ENCODE measurements at places on chromosomes 16 and 17.
A peak's percentile ranks its signal among the peaks of the same experiment; 100 is the strongest.

GRCh38 chr17:2484876-2485275, 26.8 kb downstream of the METTL16 start:
- DNase-seq: no peak

GRCh38 chr16:9056061-9056460, 35.4 kb upstream of the HAPSTR1 start:
- no peak for DNase-seq

- DNase-seq: no peak
These were observed 3.6 kb upstream of the UBE2I start for GRCh38 chr16:1305823-1306222.

DNA sequence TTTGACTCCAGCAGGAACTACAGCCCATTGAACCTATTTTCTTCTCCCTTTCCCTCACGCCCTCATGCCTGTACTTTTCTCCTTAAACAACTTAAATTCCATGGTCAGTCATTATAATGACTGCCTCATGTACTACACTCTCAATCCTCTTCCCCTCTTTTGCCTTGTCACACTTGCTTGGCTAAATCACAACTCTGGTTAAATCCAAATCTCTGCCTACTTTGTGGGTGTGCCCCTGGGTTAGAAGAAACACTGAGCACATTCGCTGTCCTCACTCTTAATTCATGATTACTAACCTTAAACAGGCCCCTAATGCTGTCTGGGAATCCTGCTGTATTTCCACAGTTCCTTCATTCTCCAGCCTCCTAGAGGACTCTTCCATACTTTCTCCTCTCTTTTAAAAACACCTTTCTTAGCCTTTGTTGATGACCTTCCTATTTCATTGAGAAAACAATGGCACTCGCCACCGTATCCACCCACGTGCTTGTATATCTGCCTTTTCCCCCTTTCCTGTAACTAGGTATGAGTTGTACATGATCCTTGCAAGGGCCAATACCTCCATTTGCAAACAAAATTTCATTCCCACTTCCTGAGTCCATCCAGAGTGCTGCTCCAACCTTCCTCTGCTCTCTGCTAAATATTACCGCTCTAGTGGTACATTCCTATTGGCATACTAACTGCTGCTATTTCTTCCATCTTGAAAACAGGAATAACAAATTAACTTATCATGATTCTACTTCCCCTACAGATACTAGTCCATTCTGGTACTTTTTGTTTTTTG, 28.9 kb downstream of the ZNRF1 start:
- no peak for DNase-seq

- DNase-seq: no peak
These were observed 32.6 kb downstream of the PMP22 start for GRCh38 chr17:15232517-15232915.

- DNase-seq: no peak
These were observed 27.7 kb downstream of the DHRS7C start for GRCh38 chr17:9763643-9764042.

DNA sequence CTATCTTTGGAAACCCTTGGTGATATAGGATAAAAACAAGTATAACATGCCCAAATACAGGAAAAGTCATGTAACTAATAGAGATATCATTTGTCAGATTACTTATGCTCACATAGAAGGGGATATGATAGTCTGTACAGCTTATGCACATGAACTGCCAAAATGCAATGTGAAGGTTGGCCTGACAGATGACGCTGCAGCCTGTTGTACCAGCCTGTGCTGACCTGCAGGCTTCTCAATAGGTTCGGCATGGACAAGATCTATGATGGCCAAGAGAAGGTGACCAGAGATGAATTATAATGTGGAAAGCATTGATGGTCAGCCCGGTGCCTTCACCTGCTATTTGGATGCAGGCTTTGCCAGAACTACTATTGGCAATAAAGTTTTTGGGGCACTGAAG, 12.7 kb downstream of the WFIKKN2 start:
- DNase-seq: no peak

GRCh38 chr16:16048904-16049582, 99.6 kb downstream of the ABCC1 start:
- DNase-seq: no peak

GRCh38 chr17:38918916-38919315, 6.5 kb upstream of the LASP1NB start:
- no peak for DNase-seq

- no peak for DNase-seq
These were observed 240.2 kb upstream of the C16orf82 start for GRCh38 chr16:26826500-26826899.

- no peak for DNase-seq
These were observed 41.0 kb downstream of the TOM1L2 start for GRCh38 chr17:17931159-17931558.

- no peak for DNase-seq
These were observed 46.7 kb downstream of the RNF157 start for GRCh38 chr17:76193591-76193990.

- no peak for DNase-seq
These were observed 950.4 kb upstream of the EEF2KMT start for GRCh38 chr16:6048017-6048416.

GRCh38 chr16:30786115-30786935, 680 bp downstream of the ZNF629 start:
- peak; percentile 52 for DNase-seq

DNA sequence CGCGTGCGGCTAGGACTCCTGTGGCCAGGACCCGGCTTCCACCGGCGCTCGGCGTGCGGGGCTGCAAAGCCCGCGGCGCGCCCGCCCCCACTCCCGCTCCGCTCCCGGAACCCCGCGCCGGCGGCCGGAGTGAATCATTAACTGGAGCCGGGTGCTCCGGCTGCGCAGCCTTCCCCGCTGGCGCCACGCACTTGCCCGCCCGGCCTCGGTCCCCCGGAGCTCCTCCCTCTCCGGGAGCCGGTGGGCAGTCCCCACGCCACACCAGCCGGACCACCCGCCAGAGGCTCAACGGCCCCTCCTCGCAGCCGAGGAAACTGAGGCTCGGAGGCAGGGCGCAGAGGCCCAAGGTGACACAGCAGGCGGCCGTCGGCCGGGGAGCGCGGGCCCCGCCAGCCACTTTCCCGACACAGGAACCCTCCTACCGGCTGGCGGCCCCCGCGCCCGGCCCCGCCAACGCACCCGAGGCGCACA, 580 bp downstream of the BCAR1 start:
- DNase-seq: peak; percentile 65

DNA sequence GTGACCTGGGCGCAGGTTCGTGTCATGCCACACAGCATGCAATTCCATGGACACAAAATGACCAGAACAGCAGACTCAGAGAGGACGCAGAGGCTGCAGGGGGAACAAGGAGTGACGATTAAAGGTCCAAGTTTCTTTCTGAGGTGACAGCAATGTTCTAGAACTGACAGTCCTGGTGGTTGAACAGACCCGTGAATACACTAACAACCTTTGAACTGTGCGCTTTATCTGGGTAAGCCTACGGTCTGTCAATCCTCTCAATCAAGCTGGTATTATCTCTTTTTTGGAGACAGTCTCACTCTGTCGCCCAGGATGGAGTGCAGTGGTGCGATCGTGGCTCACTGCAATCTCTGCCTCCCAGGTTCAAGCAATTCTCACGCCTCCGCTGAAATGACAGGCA, 134.1 kb downstream of the ZNF778 start:
- no peak for DNase-seq

DNA sequence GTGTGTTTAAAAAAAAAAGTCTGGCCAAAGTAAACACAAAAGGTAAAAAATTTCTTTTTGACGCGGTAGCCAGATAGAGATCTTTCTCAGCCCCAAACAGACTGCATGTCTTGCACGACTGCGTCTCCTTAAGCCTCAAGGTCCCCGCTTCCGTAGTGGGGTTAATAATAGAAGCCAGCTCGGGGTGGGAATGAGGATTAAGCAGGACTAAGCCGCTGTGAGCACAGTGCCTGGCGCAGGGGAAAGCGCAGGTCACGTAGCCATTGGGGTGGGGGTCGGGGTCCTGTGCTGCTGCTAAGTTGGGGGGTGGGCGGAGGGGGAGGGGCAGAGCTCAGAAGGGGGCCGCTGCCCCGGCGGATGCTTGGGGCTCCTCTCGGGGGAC, 521 bp downstream of the GGA2 start:
- no peak for DNase-seq

DNA sequence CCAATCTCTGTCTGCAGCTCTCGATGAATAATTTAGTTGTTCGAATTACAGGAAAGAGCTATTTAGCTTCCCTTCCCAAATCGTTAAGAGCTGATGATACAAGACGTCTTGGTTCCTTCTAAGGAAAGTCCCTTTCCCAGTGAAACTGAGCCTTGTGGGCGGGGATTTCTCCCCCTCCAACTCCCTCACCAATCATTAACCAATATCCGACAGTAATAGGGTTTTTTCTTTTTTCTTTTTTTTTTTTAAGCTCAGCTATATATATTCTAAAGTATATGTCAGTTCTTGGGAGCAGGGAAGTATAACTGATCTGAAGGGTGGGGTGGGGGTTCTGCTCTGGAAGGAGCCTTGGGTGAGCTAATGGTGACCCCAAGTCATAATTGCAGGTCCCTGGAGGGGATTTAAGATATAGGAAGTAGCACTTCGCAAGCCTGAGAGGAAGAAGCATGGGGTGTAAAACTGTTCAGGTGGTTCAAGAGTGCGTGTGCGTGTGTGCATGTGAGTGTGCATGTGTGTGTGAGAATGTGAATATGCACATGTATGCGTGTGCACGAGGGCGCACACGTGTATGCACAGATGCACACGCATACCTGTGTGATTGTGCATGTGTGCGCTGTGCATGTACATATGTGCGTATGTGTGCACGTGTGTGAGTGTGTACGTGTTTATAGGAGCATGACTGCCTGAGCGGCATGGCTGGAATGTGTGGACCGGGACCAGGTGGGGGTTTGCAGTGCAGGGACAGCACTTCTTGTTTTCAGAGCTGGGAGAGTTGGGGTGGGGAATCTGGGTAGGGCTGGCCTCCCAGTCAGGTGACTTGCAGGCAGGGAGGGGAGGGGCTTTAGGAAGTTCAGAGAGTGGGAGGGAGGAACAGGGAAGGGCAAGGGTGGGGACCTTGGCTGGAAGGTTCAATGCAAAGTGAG, 42.7 kb downstream of the SOCS3 start:
- DNase-seq: no peak

GRCh38 chr17:27319541-27320221, 25.8 kb downstream of the WSB1 start:
- DNase-seq: peak; percentile 27

DNA sequence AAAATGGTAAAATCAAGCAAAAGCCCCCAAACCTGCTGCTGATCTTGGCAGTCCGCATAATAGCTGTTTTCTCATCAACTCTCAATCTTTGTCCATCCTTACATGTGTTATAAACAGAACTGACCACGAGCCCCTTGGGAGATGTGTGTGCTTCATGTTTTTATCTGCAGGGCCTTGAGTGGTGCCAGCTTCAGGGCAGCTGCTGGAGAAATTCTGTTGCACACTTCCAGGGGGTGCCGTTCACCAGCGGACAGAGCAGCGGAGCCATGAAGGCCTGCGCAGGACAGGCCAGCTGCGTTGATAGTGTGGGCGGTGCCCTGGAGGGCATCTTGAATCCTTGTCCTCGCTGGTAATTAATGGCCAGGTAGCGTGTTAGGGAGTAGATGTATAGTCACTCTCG, 20.1 kb downstream of the MPRIP start:
- no peak for DNase-seq

DNA sequence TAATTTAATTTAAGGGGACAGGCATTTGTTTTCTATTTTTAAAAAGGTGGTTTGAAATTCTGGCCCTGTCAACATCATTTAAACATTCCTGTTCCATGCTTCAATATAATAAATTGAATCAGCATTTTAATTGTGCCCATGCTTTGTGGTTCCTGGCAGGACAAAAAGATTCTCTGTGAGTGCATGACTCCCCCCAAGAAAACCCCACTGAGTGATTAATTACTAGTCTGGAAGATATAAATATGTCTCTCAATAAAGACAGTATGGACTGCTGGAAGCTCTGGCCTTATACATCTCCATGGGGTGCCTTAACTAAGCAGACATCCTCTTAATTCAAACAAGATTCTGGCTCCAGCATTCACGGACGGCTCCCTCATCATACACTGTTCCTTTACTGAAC, 95.0 kb upstream of the PSMD7 start:
- no peak for DNase-seq

DNA sequence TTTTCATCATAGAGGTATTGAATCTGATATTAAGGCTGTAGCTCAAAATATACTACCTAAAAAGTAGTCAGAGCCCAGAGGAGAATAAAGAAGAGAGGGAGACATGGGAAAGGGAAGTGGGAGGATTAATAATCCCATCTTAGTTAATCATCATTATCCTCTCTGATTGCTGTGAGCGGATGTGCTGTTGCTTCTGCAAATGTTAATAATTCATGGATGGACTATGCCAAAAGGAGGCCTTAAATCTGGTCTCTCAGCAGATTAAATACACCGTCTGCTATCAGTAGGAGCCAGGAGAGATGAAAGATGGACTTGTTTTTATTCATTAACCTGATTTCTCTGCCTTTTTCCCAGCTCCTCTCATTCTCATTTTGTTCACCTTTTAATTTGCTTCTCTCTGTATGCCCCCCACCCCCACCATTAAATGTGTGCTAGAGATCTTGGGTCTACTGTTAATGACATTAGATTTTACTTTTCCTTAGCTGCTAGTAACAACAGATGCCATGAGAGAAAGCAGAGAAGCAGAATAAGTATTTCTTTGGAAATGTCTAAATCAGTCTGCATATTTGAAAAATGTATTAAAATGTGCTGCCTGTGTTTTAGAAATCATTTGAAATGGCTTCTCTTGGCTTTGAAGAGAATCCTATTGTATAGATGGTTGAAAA, 44.2 kb downstream of the NUP93 start:
- no peak for DNase-seq

DNA sequence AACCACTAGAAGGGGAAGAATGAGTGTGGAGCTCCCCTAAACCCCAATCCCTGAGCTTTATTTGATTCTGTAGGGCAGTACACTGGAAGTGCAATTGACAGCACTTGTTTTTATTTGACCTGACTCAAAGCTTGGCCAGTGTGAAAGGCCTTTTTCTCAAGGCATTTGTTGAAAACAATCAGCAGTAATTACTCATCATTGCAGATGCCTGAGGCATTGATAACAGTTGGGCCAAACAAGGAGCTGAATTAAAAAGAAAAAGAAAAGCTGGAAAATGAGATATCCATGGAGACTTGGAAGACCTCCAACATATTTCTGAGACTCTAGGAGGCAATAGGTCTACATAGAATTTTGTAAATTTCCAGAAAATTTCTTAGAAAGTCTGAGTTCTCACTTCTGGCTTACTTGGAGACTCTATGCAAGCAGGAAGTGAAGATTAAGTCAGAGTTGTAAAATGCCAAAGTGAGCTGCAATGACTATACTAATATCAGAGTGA, 200.8 kb upstream of the KCNJ16 start:
- no peak for DNase-seq

- no peak for DNase-seq
These were observed 34.3 kb upstream of the PRSS54 start for GRCh38 chr16:58329135-58329534.

DNA sequence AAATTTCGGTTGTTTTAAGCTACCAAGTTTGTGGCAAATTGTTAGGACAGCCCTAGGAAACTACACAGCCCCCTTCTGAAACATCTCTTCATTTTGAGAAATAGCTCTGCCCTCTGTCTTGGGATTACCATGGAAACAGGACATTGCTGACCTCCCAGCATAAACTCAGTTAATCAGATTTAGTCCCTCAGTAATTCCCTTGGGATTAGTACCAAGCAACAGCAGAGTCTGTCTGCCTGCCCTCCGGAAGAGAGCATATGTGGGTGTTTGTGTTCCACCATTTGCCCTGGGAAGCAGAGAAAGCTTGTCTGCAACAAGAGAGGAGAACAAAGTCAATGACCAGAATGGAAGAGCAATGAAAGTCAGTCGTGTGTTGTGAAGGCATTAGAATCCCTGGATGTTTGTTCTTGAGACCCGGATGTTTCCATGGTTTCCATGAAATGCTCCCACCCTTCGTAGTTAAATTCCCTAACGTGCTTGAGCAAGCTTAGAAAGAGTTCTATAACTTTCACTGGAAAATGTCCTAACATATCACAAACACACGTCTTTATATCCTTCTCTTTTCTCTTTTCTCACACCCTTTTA, 26.2 kb downstream of the NUDT7 start:
- no peak for DNase-seq
